H1 (cell line): ENCODE measurements at places on chromosomes 16 and 17.

GRCh38 chr17:54626146-54626703, 274.4 kb upstream of the TOM1L1 start:
- peak; percentile 60 for DNase-seq

- no peak for DNase-seq
Observed at GRCh38 chr16:68384288-68385161, 63.8 kb downstream of the SMPD3 start.

- no peak for DNase-seq
Observed at GRCh38 chr17:14294876-14295275, 6.0 kb upstream of the HS3ST3B1 start.

- no peak for DNase-seq
Observed at GRCh38 chr16:14240964-14241363, 169.8 kb downstream of the MRTFB start.
